Osteocyte (in vitro differentiated cells): ENCODE measurements at places on chromosomes 1 and 21. TPM values are rescaled to one million over a fixed set of nuclear protein-coding genes. Genes with fewer than 3 reads are reported as not detected.

The WNT9A gene
- total RNA-seq = 4.8 and 4.9 TPM in 2 replicates

The TSPAN2 gene
- 3.1 and 3.5 TPM in 2 replicates for total RNA-seq

GRCh38 chr1:167718914-167719691, 2.7 kb upstream of the MPZL1 start:
- H3K27ac ChIP-seq = no peak overlapping the region
- no peak for DNase-seq
- H3K36me3 ChIP-seq = no peaks in the 10 kb centered on the region
- no peak overlapping the region for H3K4me3 ChIP-seq
- H3K4me1 ChIP-seq = peaks cover 26% of the 10 kb centered on the region

- DNase-seq = no peak
- no peaks in the 10 kb centered on the region for H3K27me3 ChIP-seq
- peaks cover 7% of the 10 kb centered on the region for H3K36me3 ChIP-seq
- H3K27ac ChIP-seq = peak overlapping the region; percentile 97
- H3K4me3 ChIP-seq = no peak overlapping the region
Measured at GRCh38 chr1:67750691-67751054, 65.7 kb downstream of the GADD45A start.

- H3K4me1 ChIP-seq = peaks cover 9% of the 10 kb centered on the region
- H3K36me3 ChIP-seq = no peaks in the 10 kb centered on the region
- no peak overlapping the region for H3K4me3 ChIP-seq
Measured at GRCh38 chr1:244236101-244236500, 185.0 kb downstream of the ZBTB18 start.

- H3K27me3 ChIP-seq = no peaks in the 10 kb centered on the region
- H3K4me3 ChIP-seq = no peak overlapping the region
- H3K4me1 ChIP-seq = peaks cover 27% of the 10 kb centered on the region
- H3K36me3 ChIP-seq = peaks cover 88% of the 10 kb centered on the region
Measured at GRCh38 chr1:183138301-183138700, 47.8 kb upstream of the LAMC2 start.
